ENCODE measurements at places on chromosomes 7 and 10.

DNA sequence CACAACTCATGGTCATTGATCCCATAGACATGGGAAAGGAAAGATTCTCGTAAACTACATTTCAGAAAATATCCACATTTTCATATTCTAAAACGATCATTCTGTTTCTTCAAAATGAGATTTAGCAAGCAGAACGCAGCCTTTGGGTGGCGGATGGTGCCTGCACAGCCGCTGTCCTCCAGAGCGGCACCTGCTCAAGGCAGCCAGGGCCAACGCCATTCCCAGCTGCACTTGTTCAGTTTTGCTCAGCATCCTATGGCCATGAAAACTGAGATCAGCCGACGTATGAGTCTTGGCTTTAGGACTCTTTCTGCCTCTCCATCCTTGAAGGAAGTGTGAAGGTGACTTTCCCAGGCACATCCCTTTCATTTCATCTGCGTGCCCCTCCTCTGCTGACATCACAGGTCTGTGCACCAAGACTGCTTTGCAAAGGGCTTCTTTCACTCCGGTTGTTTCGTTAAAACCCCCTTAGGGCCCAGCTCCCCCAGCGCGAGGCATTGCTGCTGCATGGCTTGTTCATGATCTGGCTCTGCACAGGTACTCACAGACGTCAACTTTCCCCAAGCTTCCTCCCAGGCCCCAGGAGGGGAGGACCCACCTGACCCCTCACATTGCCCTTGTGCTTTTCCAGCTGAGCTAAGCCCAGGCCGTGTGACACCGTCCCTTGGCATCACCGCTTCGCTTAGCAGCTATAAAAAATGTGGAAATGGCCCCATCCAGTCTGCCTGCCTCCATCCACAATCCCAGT lies 37.2 kb downstream of the TCERG1L start:
- no peak for DNase-seq

DNA sequence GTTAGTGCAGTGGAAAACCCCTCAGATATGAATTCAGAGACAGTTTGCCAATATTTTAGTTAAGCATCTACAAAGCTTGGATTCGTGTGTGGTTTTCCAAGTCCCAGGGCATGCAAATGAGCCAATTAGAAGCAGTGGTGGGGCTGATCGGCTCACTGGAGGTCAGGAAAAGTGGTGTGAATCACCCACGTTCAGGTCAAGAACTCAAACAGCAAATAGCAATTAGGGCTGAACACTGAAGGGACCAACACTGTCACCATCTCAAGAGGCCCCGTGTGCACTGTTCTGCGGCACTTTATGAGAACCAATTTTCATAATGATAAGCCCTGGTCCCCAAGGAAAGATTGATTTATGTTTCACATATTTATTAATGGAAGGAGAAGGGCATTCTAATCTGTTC lies 68.9 kb downstream of the ADARB2 start:
- no peak for DNase-seq

DNA sequence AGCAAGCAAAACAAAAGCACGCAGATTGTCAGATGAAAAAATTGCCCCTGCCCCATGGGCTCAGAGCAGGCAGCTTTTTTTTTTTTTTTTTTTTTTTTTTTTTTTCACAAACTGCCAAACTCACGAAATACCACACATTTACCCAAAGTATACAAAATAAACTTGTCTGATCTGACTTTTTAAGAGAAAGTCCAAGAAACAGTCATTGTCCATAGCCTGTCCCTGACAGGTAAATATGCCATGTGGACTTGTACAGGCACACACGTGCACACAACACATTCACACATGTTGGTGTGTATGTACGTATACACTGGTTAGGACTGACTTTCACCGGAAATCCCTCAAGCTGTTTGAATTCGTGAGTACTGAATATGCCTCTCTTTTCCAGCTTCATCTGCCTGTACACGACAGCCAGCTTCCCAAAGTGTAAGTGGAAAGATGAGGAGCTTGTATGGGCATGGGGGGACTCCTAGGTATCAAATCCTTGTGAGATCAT lies 929 bp upstream of the HGF start:
- no peak for DNase-seq

DNA sequence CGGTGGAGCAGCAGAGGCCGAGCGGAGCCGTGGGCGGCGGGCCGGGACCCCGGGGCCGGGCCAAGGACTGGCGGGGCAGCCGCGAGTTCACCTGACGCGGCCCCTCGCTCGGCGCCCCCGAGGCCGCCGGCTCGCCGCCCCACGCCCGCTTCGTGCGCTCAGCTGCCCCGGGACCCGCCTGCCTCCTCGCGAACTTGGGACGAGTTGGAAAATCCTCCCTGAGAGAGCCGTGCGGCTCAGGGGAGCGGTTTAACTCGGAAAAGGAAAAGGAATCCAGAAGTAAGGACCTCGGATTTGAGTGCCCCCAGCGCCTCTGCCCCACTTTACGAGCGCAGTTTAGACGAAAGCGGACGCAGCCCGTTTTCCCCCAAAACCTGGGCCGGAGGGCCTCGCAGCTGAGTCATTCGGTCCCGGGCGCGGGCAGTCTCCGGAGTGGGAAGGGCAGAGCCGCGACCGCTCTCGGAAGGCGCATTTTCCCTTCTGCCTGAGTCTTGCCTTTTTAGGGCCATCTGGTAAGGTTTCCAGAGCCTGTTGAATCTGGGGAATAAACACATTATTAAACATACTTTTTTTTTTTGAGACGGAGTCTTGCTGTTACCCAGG lies 744 bp downstream of the CREM start:
- no peak for DNase-seq

- DNase-seq = no peak
Measured at GRCh38 chr7:47255441-47255840, 326.5 kb downstream of the TNS3 start.

GRCh38 chr7:128701062-128701785 lies 29.1 kb downstream of the GARIN1A start:
- DNase-seq = no peak

DNA sequence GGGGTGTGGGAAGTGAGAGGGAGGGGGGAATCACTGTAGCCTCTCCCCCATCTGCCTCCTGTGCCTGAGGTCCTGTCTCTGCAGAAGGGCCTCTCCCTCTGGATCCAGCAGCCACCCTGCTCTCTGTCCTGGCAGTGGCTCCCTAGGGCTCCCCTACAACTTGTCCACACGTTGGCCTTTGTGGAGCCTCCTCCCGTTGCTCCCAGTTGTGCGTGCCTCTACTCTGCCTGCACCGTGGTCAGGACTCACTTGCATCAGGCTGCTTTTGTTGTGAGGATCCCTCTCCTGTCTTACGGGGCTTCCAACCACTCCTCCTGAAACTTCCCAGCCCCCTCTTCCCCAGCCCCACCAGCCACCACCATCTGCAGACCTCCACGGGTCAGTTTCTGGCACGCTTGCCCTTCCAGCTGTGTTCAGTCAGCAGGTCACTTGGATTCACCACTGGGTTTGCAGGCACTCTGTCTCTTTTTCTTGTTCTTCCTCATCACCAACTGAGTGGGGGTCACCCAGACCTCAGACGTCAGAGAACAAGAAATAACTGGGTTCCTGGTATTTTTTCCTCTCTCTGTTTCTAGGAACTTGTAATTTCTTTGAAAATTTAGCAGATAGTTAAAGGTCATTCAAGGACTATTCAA lies 62.3 kb downstream of the RAMP3 start:
- DNase-seq = no peak

- no peak for DNase-seq
Measured at GRCh38 chr7:43449577-43449976, 133.3 kb upstream of the STK17A start.

- no peak for DNase-seq
Measured at GRCh38 chr7:19215412-19215811, 70.2 kb upstream of the FERD3L start.

DNA sequence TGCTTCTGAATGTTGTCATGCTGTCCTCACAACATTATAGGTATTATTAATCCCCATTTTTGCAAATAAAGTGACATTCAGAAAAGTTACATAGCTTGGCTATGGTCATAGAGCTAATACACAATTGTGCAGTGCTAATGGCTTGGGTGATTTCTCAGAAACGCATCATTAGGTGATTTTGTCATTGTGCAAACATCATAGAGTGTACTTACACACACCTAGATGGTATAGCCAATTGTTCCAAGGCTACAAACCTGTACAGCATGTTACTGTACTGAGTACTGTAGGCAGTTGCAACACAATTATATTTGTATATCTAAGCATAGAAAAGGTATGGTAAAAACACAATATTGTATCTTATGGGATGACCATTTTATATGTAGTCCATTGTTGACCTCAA lies 91.0 kb downstream of the BTAF1 start:
- DNase-seq = no peak

GRCh38 chr7:35605760-35606159 lies 89.2 kb downstream of the HERPUD2 start:
- DNase-seq = no peak

GRCh38 chr10:22684699-22685098 lies 29.7 kb downstream of the PIP4K2A start:
- DNase-seq = no peak

- no peak for DNase-seq
Measured at GRCh38 chr10:112785089-112785488, 165.0 kb upstream of the TCF7L2 start.

GRCh38 chr10:102396730-102397151 lies 1.2 kb downstream of the NFKB2 start:
- no peak for DNase-seq

GRCh38 chr7:120547605-120548004 lies 274.6 kb downstream of the KCND2 start:
- no peak for DNase-seq

DNA sequence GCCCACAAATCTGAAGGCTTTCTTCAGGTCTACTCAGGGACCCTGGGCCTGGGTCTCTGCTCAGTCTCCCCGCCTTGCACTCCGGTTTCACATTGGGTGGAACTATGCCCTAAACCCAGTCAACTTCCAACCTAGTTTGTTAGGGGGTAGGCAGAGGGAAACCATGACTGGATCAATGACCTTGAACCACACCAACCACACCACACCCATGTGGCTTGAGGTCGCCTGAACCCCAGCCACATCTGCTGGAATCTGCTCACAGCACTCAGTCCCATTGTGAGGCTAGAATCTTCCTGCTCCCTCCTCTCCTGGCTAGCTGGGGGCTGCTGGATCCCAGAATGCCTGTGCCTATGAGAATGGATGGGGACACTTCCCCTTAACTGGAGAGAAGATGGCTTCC lies 17.9 kb downstream of the RFC2 start:
- no peak for DNase-seq

GRCh38 chr10:5812283-5813090 lies 747 bp downstream of the GDI2 start:
- DNase-seq = no peak

GRCh38 chr10:33900596-33900995 lies 566.1 kb upstream of the NRP1 start:
- no peak for DNase-seq

DNA sequence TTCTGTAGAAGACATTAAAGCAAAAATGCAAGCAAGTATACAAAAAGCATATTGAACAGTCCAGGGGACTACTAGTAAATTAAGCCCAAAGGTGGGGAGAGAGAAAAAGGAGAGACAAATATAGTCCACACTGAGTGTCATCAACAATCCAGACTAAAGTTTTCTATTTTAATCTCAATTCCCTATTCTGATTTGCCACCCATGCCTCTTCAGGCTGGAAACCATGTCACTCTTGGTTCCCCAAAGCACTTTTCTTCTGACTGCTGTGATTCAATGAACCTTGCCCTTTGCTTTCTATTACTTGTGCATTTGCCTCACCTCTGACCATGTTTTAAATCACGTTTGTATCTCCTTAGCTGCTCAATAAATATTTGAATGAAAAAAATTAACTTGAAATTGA lies 95.3 kb upstream of the AOAH start:
- DNase-seq = no peak

GRCh38 chr7:47633134-47633533 lies 51.2 kb upstream of the TNS3 start:
- DNase-seq = no peak

DNA sequence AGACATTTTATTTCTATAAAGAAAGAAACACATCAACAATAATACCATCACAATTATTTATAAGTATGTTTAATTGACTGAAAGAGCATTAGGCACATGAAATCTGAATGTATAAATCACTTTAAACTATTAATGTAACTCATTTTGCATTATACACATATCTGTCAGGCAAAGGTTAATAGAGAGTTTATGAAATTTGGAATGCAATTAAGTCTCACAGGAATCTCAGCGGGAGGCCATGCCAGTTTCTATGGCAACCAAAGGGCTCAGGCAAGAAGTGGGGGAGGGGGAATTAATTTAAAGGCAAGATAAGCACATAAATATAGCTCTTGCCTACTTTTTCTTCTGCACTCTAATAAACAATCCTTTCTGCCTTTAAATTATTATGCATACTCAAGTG lies 152.6 kb downstream of the SLC16A9 start:
- DNase-seq = no peak

DNA sequence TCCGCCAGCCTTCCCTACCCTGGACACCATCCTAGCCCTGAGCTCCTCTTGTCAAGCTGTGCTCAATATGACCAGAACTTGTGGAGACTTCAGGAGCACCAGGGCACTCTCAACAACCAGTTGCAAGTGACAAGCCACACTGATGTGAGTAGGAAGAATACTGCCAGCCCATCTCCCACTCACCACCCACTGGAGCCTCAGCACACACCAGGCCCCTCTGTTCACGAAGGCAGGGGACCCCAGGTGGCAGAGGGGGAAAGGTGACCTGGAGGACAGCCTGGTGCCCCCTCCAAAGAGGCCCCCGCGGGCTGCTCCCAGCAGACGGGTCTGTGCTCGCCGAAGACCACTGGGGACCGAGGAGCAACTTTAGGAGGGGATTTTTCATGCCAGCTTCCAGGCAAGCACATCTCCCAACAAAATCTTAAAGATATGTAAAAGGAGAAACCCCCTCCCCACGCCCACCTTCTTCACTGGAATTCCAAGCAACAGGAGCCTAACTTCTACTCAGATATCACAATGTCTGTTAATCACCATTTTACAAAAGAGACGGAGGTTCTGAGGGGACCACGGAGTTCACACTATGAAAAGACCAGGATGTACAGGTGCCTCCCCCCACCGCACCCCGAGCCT lies 1.0 kb downstream of the MMD2 start:
- no peak for DNase-seq

DNA sequence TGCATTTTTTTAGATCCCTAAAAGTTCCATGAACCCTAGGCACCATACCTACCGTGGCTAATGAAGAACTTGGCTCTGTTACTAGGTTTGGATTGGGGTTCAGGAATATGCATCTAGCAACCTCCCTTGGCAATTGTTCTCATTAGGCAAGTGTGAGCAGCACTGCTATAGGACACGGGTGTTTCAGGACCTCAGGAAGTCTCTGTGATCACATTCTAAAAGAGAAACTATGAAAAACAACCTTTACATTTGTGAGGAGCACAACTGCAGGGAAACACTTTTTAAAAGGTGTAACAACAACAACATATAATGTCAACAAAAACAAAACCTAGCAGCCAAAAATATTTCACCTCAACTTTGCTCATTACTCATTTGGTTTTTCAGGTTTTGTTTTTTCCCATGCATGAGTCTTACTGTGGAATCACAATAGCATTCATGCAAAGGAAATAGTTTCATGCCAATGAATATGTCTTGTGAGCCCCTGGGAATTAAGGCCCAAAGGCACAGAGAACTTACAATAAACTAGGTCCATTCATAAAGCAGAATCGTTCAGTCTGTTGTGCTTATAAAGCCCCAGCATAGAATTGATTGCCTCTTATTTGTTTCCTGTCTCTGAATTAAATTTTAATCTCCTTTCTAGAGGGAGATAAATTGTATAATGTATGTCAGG lies 255.7 kb upstream of the DGKB start:
- DNase-seq = no peak

Data from activated T-cell treated with anti-CD3 and anti-CD28 coated beads, Interleukin-2, amount 50 U/mL, for 1 hour (primary cell).